ENCODE measurements at places on chromosomes 5 and 9.

GRCh38 chr9:131282688-131283422 is 6.5 kb upstream of the FAM78A start:
- no peak for DNase-seq

DNA sequence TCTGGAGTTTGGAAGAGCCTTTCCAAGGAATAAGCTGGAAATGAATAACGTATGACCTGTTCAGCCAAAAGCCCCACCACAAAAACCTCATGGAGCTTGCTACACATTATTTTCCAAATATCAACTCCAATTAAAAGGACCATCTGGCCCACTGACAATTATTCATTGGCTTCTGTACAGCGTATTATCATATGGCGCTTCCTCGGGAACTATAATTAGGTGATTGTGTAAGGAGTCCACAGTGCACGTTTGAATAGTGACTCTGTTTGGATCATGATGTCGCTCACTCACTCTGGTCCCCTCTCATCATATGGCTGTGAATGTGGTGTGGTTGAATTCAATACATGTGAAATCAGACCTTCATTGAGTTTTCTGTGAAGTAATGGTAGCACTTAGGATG is 52.1 kb downstream of the GDNF start:
- no peak for DNase-seq

DNA sequence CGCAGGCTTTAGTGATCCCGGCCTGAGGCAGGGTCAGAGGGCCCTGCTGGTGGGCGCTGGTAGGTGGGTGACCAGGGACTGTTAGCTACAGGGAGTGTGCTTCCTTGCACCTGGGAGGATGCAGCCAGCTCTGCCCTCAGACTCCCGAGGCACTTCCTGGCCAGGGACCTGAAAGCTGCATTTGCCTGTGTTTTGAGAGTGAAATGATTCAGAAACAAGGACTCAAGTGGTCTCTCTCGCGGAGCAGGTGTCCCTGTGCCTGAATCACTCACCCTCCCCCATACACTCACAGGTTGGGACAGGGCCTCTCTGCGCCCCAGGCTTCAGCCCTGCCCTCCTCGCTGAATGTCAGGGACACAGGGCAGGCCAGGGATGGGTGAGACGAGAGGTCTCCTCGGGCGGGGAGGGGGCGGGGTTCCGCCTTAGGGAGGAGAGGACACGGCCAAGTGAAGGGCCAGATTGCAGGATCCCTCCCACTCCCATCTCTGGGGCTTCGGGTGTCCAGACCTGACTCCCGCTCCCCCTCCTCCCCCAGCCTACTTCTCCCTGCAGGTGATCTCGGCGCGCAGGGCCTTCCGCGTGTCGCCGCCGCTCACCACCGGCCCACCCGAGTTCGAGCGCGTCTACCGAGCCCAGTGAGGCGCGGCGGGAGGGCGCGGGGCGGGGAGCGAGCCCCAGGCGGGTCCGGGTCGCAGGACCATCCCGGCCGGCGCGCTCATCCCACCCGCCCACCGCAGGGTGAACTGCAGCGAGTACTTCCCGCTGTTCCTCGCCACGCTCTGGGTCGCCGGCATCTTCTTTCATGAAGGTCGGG is 1.5 kb downstream of the LTC4S start:
- no peak for DNase-seq

GRCh38 chr5:148808864-148809642 is 17.4 kb upstream of the ADRB2 start:
- peak; percentile 59 for DNase-seq

All from GM13977 (cell line).